Activated CD4-positive, CD25-positive, alpha-beta regulatory T cell (primary cell): ENCODE measurements at places on chromosomes 2 and 18.

DNA sequence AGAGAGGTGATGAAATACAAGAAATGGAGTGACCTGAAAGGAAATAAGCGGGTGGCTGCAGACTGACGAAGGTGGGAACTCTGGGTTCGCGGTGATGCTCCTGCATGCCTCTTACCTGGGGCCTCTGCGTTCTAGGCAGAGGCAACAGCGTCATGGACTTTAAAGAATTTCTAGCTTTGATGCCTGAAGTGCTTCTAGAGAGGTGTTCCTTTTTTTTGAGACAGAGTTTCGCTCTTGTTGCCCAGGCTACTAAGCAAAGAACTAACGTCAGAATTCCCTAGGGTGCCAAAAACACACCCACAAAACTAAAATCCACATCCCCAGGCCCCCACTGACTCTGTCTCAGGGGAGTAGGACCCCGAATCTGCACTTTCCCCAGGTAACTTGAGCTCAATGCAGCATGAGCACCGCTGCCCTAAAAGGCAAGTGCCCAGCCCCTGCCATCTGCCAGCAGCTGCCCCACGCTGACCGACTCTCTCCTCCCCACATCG lies 110.5 kb upstream of the ID2 start:
- no peak for DNase-seq

GRCh38 chr2:231707625-231707926 lies 749 bp upstream of the PTMA start:
- DNase-seq = no peak

- no peak for DNase-seq
Observed at GRCh38 chr2:238872026-238872425, 24.1 kb downstream of the TWIST2 start.

- no peak for DNase-seq
Observed at GRCh38 chr2:201807452-201807999, 1.2 kb downstream of the CDK15 start.

DNA sequence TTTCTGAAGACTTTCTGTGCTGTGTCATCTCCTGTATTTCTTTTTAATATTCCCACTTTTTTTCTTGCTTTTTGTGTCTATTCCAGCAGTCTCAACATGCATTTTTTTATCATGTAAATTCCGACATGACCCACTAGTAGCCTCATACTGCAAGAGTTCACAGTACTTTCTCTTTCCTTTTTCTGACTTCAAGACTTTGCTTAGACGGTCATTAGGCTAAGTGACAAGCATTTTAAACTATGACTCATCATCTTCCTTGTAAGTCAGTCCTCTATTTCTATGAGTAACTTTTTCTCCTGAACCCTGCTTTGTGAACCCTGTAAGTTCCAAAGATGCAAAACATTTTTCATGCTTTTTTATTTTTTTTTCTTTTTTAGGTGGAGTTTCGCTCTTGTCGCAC lies 381.2 kb downstream of the TXNL1 start:
- DNase-seq = no peak

GRCh38 chr2:60505240-60505879 lies 48.1 kb downstream of the BCL11A start:
- DNase-seq = no peak

GRCh38 chr18:7662866-7663265 lies 95.8 kb downstream of the PTPRM start:
- no peak for DNase-seq

DNA sequence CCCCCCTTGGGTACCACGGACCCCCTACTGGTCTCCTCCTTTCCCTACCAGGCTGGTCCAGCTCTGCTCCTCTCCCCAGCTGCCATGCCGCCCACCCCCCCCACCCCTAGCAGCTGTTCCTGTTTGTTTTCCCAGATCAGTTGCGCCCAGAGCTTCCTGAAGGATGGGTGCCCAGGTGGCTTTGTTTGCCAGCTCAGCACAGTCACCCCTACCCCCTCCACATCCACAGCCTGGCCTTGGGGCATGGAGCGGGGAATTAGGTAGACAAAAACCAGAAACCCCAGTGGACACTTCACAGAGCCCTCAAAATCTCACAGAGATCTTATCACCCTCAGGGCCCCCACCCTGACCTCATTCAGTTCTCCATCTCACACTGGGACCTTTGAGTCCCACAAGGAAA lies 3.7 kb upstream of the CRYBA2 start:
- DNase-seq = no peak

- DNase-seq = no peak
Observed at GRCh38 chr2:105388971-105389381, 9.9 kb downstream of the FHL2 start.

- DNase-seq = no peak
Observed at GRCh38 chr18:72128649-72129048, 415.5 kb downstream of the CBLN2 start.

GRCh38 chr2:171410101-171410500 lies 23.7 kb downstream of the METTL8 start:
- DNase-seq = no peak

DNA sequence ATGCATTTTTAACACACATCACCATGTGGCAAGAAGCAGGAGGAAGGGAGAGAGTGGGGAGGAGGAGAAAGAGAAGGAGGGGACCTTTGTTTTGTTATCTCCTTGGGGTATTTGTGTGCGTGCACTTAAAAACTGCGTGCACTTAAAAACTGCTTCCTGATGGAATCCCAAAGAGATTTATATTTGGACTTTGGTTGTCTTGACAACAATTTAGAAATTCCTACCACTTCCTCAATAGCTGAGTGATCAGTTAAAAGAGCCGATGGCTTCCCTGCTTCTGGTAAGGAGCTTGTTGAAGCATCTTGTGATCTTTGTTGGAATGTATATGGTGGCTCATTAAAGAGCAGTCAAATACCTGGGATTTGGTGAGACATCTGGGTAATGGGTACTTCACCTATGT lies 4.5 kb downstream of the RAB31 start:
- DNase-seq = no peak

DNA sequence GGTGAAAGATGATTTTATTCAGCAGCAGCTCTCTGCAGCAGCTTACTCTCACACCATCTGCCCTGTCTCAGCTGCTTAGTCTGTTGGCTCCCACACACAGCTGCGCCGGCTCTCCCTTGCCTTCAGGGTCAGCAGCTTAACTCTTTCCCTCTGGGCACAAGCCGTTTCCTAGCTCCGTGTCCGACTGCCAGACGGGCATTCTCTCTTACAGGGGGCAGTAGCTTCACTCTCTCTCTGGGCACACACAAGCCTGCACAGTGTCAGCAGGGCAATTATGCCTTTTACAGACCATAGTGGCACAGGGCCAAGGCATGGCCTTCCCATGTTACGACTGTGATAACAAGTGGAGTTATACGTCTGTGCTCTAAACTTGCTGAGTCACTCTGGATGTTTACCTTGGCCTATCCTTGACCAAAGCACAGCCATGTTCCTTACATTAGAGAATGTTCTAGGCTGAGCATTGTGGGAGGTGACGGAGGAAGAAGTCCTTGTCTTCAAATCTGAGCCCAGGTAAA lies 31.7 kb downstream of the PCARE start:
- DNase-seq = no peak

GRCh38 chr2:6069381-6069780 lies 377.2 kb downstream of the SOX11 start:
- DNase-seq = no peak
